ENCODE measurements at places on chromosomes 1 and 21. TPM values are rescaled to one million over a fixed set of nuclear protein-coding genes. Genes with fewer than 3 reads are reported as not detected.

RNU1-1 gene
- total RNA-seq: under 0.01 TPM

FCRL6 gene
- total RNA-seq: not detected

NBPF4 gene
- total RNA-seq: not detected

PLD5 gene
- 9.6 TPM for total RNA-seq

VTCN1 gene
- total RNA-seq: not detected

S100A9 gene
- total RNA-seq: 373 TPM

KRTAP21-2 gene
- total RNA-seq: not detected

CACNA1S gene
- total RNA-seq: under 0.01 TPM

KHDRBS1 gene
- total RNA-seq: 78.6 TPM

RXFP4 gene
- not detected for total RNA-seq

CD5L gene
- not detected for total RNA-seq

MCOLN3 gene
- 57.6 TPM for total RNA-seq

KTI12 gene
- 13.8 TPM for total RNA-seq

CA6 gene
- 0.17 TPM for total RNA-seq

EVA1B gene
- 92.3 TPM for total RNA-seq

LCE2A gene
- not detected for total RNA-seq

MXRA8 gene
- 75.0 TPM for total RNA-seq

SNAPIN gene
- total RNA-seq: 108 TPM

TATDN3 gene
- total RNA-seq: 31.3 TPM

KIF2C gene
- total RNA-seq: 0.56 TPM

UBL4B gene
- total RNA-seq: not detected

OPTC gene
- total RNA-seq: not detected

RBM11 gene
- total RNA-seq: 1.9 TPM

B4GALT3 gene
- 29.7 TPM for total RNA-seq

All from adrenal gland (tissue), 19 donors.